ENCODE measurements at places on chromosomes 4 and X.

DNA sequence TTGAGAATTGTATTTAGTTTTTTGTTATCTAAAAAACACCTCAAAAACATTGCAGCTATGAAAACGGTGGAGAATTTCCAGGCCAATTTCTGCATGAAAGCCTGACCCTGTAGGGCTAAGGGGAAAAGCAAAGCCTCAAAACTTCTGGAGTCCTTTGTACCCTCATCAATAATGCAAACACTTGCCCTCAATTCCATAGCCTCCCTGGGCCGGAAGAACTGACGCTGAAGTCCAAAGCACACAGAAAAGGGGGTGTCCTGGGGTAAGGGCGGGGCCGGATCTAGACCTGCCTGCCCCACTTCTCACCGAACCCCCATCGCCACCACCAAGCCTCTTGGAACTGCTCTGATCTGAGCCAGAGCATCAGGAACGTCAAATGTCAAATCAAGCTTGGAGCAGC, 173.9 kb upstream of the S100G start:
- no peak for DNase-seq

GRCh38 chr4:16337936-16338335, 111.7 kb upstream of the TAPT1 start:
- no peak for DNase-seq

DNA sequence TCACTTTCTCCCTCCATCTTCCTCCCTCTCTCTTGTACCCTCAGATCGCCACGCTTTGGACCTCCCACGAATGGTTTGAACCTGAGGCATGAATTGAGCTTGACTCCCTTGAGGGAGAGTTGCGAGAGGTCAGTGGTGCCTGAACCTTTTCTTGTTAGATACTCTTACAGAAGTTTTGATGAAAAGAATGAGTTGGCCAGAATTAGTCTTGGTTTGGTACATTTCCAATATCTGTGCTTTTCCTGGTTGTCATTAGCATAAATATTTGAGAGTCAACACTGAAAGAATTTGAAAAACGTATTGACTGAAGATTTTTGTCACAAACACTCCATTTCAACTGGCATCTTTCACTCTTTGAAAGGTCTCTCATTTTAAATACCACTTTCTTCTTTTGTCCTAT, 510.6 kb upstream of the DIPK2B start:
- DNase-seq = no peak

GRCh38 chrX:16870095-16870861, at the start of gene RBBP7:
TSS of gene RBBP7 (minus strand) at chrX:16870362. CDS start at chrX:16870053, 309 bp downstream.
- peak; percentile 81 for DNase-seq

DNA sequence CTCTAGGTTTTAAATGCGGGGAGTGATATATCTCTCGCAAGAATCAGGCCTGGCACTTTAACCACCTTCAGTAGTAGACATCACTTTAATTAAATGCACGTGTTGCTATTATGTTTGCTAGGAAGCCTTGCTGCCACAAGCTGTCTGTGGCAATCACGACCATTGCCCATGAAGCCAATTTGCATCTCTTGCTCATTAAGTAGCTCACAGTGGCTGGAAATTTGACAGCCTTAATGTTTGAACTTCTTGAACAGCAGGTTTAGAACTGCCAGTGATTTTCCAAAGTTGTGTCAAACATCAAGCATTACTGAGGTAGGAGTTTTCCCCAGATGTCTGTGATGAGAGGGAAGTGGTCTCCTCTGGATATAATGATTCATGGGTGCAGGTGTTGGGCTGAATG, 642.3 kb upstream of the CPEB2 start:
- DNase-seq = no peak

DNA sequence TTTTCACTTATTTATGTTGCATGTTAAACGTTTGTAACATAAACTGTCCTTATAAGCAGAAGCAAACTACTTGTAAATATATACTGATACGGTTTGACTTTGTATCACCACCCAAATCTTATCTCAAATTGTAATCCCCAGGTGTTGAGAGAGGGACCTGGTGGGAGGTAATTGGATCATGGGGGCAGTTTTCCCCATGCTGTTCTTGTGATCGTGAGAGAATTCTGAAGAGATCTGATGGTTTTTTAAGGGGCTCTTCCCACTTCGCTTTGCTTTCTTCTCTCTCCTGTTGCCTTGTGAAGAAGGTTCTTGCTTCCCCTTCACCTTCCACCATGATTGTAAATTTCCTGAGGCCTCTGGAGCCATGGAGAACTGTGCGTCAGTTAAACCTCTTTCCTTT, 87.1 kb upstream of the MAPK10 start:
- no peak for DNase-seq

DNA sequence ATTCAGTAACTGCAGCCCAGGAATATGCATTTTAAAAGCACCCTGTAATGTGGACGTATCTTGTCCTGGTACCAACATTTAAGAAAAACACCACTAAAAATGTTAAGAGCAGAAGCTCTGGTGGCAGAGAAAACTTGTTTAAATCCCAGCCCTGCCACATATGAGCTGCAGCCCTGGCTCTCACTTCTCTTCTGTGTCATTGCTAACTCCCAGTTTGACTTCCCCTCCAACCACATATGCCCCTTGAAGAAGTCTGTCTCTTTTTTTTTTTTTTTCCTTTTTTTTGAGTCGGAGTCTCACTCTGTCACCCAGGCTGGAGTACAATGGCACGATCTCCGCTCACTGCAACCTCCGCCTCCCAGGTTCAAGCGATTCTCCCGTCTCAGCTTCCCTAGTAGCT, 14.8 kb downstream of the LHFPL1 start:
- no peak for DNase-seq

GRCh38 chr4:80507507-80507906, 172.0 kb downstream of the CFAP299 start:
- DNase-seq = no peak

DNA sequence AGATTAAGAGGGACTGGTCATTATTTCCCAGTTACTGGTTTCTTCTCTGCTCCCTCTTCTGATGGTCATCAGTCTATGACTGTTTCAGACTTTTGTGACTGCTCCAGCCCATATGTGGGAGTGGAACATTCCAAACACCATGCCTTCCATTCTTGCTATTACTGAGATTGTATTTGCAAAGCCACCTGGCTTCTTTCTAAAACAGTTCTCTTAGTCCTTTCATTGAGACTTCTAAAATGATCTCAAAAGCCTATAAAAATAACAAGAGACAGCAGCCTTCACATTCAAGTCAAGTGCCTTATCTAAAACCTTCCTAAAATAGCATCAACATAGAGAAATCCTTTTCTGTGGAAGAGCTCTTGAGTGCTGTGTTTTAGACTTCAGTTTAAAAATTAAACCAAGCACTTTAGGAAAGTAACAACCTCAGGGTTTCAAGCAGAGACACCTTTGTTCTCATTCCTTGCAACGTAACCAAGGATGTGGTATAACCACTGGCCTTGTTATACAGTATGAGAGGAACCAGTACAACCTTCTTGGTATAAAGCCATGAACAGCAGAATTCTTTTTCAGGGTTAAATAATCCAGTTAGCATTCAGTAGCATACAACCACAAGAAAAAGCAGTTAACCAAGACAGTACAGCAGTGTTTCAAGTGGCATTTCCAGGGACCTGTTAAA, 97.1 kb downstream of the NFKB1 start:
- no peak for DNase-seq
